ENCODE measurements at places on chromosomes 7 and 10.

DNA sequence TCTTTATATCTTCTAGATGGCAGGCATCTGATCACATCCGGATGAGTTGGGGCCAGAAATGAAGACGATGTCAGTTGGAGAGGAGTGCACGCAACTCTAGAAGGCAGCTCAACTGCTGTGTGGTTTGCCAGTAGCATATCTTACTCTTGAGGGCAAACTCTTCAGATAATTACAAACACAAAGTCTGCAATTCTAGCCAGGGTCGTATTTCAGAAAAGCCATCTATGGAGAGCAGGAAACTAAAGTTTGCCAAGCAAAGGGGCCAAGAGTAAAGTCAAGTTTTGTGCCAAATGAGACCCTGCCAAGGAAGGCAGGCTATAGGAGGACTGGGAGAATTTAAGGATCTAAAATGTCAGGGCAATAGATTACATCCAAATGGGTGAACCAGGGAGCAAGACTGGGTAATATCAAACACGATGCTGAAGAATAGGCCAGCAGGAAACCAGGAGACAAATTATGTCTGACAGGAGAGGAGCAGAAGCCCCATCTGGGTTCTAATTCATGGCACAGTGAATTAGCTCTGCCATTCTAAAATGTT lies 312.5 kb upstream of the SEMA3C start:
- no peak for DNase-seq

GRCh38 chr10:29257784-29258135 lies 31.1 kb upstream of the LYZL1 start:
- DNase-seq, result no peak

GRCh38 chr10:113849946-113850345 lies 3.9 kb downstream of the DCLRE1A start:
- DNase-seq, result no peak

DNA sequence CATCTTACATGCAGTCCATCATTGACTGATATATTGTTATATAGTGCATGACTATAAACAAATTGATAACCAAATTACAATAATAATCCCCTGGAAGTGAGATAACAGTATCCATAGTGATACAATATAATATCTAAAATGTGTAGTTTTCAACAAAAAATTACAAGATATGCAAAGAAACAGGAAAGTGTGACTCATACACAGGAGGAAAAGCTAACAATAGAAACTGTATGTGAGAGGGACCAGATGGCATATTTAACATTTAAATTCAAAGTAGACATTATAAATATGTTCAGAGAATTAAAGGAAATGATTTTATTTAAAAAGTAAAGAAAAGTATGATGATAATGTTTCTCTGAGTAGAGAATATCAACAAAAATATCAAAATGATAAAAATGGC lies 8.0 kb downstream of the OR9A2 start:
- DNase-seq, result no peak

Measured in NCI-H510A (cell line).